Liver (tissue), 10 donors: ENCODE measurements at places on chromosomes 4 and X. TPM values are rescaled to one million over a fixed set of nuclear protein-coding genes. Genes with fewer than 3 reads are reported as not detected.

CXCL10 gene
- 9.4 TPM for total RNA-seq

GRCh38 chr4:93605163-93605562 is 223.4 kb upstream of the ATOH1 start:
- DNase-seq, result no peak

DNA sequence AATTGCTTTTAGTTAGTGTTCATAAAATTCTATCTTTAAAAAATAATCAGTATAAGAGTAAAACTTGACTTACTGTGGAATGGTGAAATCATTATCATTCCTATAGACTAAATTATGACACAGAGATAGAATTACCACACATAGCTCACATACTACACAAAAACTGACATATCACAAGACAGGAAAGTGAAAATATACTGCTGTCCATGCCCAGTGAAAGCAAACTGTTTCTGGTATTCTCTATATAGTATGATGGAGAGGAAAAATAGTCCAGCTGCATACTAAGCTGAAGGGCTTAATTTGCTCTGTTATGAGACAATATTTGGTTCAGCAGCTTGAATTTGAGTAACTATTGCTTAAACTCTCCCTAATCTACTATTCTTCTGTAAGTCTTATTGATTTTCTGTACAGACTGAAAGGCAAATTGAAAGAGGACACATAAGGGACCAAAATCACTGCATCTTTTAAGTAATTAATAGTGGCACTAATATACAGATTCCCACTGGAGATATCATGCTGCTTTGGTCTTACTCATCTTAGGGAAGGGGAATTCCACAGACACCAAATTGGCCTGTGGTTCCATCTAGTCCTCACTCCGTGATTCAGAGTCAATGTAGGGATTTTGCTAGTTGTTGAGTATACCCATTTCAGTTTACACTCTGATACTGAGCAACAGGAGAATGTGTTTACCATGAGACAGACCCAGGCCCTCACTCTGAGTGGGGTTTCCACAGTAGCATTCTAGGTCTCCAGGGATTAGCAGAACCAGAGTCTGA is 47.4 kb upstream of the AGA start:
- no peak for DNase-seq

CXCL13 gene
- total RNA-seq, result not detected

GRCh38 chrX:4909348-4909747 is 1195.9 kb upstream of the PRKX start:
- no peak for DNase-seq

DNA sequence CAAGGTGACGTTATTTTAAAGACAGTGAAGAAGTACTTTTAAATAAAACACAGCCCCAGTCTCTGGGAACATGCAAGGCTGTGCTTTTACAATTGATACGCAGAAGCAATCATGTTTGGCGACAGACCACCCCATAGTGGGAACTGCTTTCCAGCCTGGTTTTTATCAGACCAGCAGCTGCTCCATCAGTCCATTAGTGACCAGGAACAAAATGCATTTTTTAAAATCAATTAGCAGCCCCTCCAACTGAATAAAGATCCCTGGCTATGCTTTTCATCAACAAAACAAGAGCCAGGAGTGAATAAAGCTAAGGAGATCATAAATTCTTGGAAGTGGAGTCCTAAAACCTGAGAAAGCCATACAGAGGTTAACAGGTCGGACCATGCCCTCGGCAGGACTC is 153.0 kb upstream of the TENM3 start:
- no peak for DNase-seq

GPR173 gene
- 0.25 TPM for total RNA-seq

GRCh38 chrX:38103857-38104812 is 97.8 kb downstream of the SYTL5 start:
- DNase-seq, result no peak

DNA sequence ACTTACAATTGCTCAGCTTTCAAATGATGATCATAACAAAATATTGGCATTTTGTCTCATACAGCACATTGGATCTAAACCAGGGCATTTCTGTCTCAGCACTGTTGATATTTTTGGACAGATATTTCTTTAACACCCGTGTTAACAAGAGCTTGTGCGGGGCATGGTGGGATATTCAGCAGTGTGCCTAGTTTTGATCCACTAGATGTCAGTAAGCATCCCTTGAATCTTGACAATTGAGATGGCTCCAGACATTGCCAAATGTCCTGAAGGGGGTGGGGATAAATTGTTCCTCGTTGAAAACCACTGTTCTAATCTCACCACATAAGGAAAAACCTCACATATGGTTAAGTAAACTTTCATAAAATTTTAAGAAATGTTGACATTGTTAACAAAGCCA is 806.3 kb downstream of the STIM2 start:
- DNase-seq, result no peak

- DNase-seq, result no peak
These were observed 26.4 kb downstream of the GPM6B start for GRCh38 chrX:13790206-13791131.

- DNase-seq, result no peak
These were observed 130.9 kb downstream of the TTC29 start for GRCh38 chr4:146814750-146815149.

DNA sequence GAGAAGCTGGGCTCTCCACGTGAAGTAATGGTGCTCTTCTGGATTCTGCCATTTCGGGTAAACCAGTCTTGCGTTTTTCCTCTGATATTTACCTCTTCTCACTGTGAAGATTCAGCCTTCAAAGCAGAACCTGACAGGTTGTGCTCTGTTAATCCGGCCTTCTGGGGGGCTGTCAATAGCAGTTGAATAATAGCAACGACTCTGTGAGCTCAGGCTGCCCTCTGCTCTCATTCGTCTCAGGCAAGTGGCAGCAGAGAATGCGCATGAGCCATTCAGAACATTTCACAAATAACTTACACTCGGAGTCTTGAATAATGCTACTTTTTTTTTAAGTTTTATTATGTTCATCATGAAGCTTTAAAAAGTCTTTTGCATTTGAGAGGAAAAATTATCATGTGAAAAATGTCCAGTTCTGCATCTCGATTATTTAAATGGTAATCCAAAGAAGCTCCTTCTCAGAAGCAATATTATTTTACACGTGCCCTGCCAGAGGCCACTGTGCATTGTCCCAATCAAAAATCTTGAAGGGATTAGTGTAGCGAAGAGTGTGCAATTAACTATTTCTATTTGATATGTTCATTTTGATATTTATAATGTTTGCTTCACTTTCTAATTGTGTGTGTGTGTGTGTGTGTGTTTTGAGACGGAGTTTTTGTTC is 354.2 kb upstream of the FAT1 start:
- no peak for DNase-seq

CBR4 gene
- total RNA-seq, result 16.7 TPM

DNA sequence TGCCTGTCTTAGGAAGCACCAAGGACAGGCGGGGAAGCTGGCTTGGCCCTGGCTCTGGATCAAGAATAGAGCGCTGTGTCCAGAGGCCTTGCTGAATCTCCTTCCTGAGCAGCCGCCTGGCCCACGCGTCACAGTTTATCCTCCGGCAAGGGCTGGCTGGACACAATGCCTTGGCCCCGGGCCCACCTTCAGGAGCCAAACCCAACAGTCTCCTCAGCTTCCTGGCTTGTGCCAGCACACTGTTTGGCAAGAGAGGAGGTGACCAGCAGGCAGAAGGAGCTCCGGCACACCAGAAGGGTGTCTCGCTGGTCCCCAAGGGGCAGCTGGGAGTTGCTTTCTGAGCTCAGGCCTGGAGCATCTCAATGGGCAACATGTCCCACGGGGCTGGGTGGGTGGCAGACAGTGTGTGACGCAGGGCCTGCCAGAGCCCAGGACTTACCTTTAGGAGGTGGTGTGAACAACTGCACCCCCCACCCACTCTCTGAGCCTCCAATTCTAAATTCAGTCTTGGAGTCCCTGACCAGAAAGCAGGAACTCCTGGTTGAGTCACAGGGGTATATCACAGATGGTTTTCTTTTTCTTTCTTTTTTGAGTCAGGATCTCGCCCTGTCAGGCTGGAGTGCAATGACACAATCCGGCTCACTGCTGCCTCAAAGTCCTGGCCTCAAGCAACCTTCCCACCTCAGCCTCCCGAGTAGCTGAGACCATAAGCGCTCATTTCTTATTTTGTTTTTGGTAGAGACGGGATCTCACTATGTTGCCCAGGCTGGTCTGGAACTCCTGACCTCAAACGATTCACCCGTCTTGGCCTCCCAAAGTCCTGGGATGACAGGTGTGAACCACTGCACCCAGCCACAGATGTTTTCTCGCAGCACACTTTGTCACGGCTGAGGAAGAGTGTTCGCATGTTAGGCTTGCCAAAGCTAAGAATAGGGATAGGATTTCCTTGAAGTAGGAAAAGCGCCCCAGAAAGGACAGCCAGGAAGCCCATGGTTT is 361.2 kb downstream of the BCOR start:
- no peak for DNase-seq

CCDC110 gene
- 1.5 TPM for total RNA-seq

LUZP4 gene
- not detected for total RNA-seq

DNA sequence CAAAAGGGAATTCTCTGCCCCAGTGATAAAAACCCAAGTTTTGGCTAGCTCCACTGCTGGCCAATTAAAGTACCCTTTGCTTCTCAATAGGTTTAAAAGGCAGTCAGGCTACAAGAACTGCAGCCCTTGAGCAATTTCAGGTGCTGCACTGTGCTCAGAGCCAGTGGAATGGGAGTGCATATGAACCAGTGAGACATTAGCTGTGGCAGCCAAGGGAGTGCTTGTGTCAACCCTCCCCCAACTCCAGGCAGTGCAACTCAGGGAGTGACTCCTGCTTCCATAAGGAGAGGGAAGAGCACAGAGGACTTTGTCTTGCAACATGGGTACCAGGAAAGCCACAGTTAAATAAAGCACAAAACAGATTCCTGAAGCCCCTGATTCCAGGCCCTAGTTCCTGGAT is 61.6 kb upstream of the VAMP7 start:
- DNase-seq, result no peak

GRCh38 chrX:123871309-123871708 is 11.5 kb downstream of the XIAP start:
- DNase-seq, result no peak

FREM3 gene
- total RNA-seq, result not detected

PHKA2 gene
- 82.3 TPM for total RNA-seq

MAGEB2 gene
- total RNA-seq, result not detected

- no peak for DNase-seq
These were observed 472.6 kb upstream of the CPEB2 start for GRCh38 chr4:14529653-14530052.

GDPD2 gene
- total RNA-seq, result not detected

- no peak for DNase-seq
These were observed 9.2 kb downstream of the CMC4 start for GRCh38 chrX:155061760-155062159.

GRCh38 chr4:86741846-86742245 is 107.3 kb downstream of the SLC10A6 start:
- no peak for DNase-seq

GRCh38 chr4:112652216-112652615 is 15.3 kb downstream of the LARP7 start:
- DNase-seq, result no peak

DNA sequence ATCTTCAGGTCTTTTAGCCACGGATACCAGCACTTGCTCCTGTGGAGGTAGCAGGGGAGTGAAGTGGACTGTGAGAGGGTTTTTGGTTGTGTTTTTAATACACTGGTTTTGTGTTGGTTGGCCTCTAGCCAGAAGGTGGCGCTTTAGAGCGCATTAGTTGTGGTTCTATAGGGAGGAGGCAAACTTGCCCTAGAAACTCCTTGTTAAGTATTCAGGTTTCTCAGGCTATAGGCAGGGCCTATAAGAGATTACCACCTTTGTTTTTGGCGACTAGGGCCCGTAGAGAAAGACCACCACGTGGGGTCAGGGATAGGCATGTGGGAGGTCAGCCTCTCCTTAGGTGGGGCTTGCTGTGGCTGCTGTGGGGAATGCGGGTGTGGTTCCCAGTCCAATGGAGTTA is 221.6 kb upstream of the SPANXN4 start:
- DNase-seq, result no peak

DNA sequence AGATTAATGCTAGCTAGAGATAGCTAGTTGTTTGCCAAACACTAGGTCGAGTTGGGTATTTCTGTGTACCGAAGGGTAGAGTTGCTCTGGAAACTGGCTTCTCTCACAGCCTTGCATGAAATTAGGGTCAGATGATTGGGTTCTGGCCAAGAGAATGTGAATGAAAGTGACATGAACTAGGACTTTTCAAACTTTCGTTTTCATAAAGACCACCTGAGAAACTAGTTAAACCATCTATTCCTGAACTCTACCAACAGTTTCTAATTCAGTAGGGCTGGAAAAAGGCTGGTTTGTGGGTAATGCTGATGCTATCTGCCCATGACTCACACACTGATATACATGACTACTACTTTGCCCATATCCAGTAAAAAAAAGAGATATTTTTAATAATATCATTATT is 157.6 kb downstream of the GASK1B start:
- no peak for DNase-seq

- DNase-seq, result no peak
These were observed 132.7 kb downstream of the PJA1 start for GRCh38 chrX:69032601-69033000.

GRCh38 chrX:53362449-53362848 is 60.0 kb downstream of the SMC1A start:
- no peak for DNase-seq

DNA sequence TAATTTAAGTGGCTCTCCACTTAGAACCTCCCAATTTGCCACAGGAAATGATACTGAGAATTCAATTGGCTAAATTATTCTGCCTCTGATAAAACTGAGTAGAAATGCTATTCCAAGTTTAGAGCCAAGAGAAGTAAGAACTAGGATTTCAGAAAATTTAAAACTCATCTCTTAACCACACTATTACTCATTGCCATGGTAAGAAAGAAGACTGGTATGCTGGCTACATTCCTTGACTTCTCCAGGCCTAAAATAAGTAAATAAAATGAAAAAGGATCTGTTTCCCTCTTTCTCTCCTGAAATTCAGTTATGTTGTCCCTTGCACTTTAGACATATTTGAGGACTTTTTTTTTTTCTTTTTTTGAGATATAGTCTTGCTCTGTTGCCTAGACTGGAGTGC is 23.3 kb downstream of the ZNF280C start:
- DNase-seq, result no peak

CFI gene
- 232 TPM for total RNA-seq

USP26 gene
- total RNA-seq, result not detected

DNA sequence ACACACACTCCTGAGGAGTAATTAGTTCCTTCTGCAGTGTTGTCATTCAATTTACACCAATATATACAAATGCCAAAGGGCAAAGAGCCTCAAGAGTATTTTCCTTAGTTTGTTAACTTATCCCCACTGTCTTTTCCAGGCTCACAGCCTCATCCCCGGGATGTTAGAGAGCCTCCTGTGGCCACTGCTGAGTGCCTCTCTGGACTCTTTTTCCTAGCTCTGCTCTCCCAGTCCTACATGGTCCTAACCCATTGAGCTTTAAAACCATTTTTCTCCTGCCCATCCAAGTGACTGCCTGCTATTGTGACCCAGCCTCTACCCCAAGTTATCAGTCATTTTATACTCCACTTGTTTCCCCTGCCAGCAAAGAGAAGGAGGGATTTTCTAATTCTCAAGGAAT is 23.5 kb upstream of the TTC29 start:
- no peak for DNase-seq

GRCh38 chr4:119493886-119494285 is 134.7 kb downstream of the PDE5A start:
- no peak for DNase-seq

- DNase-seq, result no peak
These were observed 85.3 kb downstream of the GATB start for GRCh38 chr4:151675411-151675971.
